ENCODE measurements at places on chromosomes 3 and 15. TPM values are rescaled to one million over a fixed set of nuclear protein-coding genes. Genes with fewer than 3 reads are reported as not detected.

The GOLGA6L10 gene
- total RNA-seq: 1.1 TPM

The PLSCR2 gene
- 0.32 TPM for total RNA-seq

The CLDN11 gene
- total RNA-seq: 632 TPM

The DOCK3 gene
- 0.16 TPM for total RNA-seq

The CIP2A gene
- total RNA-seq: 4.3 TPM

The IL17RD gene
- total RNA-seq: 4.7 TPM

The GNAT1 gene
- not detected for total RNA-seq

All from bronchial smooth muscle cell (primary cell).